ENCODE measurements at places on chromosomes 2 and 18. TPM values are rescaled to one million over a fixed set of nuclear protein-coding genes. Genes with fewer than 3 reads are reported as not detected.

- no peak for DNase-seq
- H3K36me3 ChIP-seq = peaks cover 8% of the 10 kb centered on the region
- no peaks in the 10 kb centered on the region for H3K4me1 ChIP-seq
- H3K4me3 ChIP-seq = no peak overlapping the region
- no peaks in the 10 kb centered on the region for H3K27me3 ChIP-seq
Measured at GRCh38 chr2:10424916-10425505, 23.1 kb downstream of the ODC1 start.

GRCh38 chr2:204571041-204571440 is 25.8 kb downstream of the PARD3B start:
- no peaks in the 10 kb centered on the region for H3K4me1 ChIP-seq
- no peaks in the 10 kb centered on the region for H3K36me3 ChIP-seq
- no peaks in the 10 kb centered on the region for H3K27me3 ChIP-seq
- no peak overlapping the region for H3K27ac ChIP-seq
- DNase-seq = no peak

- H3K4me3 ChIP-seq = no peak overlapping the region
- no peak for DNase-seq
- no peaks in the 10 kb centered on the region for H3K27me3 ChIP-seq
- H3K36me3 ChIP-seq = no peaks in the 10 kb centered on the region
- H3K27ac ChIP-seq = no peak overlapping the region
Measured at GRCh38 chr2:195312662-195313061, 344.4 kb upstream of the SLC39A10 start.

The LYG2 gene
- total RNA-seq = not detected

The RNF138 gene
- total RNA-seq = 10.7 TPM

GRCh38 chr2:64640153-64641044 is 13.3 kb downstream of the SERTAD2 start:
- no peak overlapping the region for H3K4me3 ChIP-seq
- H3K27me3 ChIP-seq = no peaks in the 10 kb centered on the region
- peak overlapping the region; percentile 20 for H3K27ac ChIP-seq

The ACVR1C gene
- total RNA-seq = 0.13 TPM

The ANKRD36B gene
- 26.5 TPM for total RNA-seq

Measured in thyroid gland (tissue), 4 donors.